Substantia nigra (tissue), 51 donors: ENCODE measurements at places on chromosomes 12 and 14.

GRCh38 chr12:52023976-52024688 lies 17.4 kb downstream of the TAMALIN start:
- DNase-seq = no peak

DNA sequence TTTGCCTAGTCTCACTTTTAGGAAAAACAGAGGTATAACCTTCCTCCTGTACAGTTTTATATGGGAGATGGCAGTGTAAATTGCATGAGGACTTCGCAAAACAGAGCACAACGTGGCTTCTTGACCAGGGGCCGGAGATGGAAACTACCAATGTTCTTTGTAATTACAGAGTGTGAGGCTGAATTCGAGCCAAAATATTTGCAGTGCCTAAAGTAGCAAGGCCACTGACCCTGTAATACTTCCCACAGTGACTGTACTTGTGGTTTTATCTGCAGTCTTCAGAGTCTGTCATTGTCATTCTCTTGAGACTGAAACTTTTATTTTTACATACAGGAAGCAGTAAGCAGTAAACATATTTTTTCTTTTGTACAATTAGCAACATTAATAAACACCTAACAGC lies 98.9 kb downstream of the RERG start:
- DNase-seq = no peak

GRCh38 chr14:54572316-54572715 lies 5.4 kb downstream of the SAMD4A start:
- DNase-seq = no peak

DNA sequence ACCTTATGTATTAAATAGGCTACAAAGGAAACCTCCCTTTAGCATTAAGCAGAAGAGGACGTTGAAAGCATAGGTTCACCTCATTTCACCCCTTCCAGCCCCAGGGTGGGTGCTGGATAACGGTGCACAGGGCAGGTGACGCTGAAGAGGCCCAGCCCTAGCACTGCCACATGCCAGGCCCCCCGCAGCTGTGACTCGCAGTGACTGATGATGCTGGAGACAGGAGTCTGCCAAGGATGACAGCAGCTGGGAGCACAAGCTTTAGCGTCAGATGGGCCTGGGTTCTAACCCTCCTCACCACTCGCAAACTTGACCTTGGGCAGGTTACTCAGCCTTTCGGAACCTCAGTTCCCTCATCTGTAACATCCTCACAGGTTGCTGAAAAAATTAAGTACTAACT lies 76.7 kb downstream of the TBK1 start:
- no peak for DNase-seq

DNA sequence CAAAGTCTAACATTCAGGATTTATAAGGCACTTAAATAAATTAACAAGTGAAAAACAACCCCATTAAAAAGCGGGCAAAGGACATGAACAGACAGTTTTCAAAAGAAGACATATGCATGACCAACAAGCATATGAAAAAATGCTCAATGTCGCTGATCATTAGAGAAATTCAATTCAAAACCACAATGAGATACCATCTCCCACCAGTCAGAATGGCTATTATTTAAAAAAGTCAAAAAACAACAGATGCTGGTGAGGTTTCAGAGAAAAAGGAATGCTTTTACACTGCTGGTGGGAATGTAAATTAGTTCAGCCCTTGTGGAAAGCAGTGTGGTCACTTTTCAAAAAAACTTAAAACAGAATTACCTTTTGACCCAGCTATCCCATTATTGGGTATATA lies 60.7 kb upstream of the BDKRB2 start:
- DNase-seq = no peak

DNA sequence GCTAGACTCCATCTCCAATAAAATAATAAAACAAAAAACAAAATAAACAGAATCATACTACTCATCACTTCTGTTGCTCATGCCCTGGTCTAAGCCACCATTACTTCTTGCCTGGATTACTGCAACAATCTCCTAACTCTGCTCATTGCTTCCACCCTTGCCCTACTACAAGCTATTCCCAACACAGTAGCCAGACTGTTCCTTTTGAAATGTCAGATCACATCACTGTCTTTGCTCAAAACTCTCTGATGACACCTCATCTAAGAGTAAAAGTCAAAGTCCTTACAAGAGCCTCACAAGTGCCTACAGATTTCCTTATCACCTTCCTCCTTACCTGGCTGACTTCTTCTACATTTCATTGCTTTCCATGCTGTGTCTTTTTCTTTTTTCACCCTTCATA lies 10.0 kb downstream of the FBXO33 start:
- no peak for DNase-seq

DNA sequence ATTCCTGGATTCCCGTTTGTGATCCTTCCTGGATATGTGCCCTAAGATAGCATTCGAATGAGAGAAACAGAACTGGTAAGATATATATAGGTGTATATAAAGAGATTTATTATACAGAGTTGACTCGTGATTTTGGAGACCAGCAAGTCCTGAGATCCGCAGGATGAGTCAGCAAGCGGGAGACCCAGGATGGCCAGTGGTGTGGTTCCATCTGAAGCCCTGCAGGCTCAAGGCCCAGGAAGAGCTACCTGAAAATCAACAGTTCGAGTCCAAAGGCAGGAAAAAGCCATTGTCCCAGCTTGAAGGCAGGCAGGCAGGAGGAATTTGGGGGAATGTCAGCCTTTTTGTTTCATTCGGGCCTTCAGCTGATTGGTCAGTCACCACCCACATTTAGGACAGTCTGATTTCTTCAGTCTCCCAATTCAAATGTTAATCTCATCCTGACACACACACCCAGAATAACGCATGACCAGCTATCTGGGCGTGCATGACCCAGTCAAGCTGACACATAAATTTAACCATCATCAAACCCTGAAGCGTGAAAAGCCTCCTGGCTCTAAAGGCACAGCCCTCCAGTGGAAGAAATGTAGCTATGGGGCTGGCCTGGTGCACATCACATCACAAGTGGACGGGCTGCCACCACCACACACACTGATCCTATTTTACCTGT lies 44.3 kb downstream of the TUNAR start:
- DNase-seq = no peak

DNA sequence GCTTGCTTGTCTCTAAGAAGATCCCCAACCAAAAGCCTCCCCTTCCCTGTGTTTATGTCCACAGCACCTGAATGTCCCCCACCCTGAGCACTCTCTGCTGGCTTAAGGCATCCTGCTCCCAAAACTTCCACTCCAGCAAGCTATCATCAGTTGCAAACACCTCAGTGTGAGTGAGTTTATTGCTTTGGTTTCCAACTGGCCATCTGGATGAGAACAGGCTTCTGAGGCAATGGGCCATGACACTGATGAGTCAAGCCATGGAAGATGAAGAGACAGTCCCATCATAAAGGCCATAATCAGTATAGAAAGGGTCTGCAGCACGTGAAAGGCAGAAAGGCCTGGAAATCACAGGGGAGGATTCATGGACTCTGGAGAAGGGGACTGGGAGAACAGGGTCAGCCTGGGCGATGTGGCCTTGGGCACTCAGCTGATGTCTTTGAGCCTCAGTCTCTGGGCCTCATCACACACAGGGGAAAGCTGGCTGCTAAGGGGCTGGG lies 12.8 kb downstream of the CMKLR1 start:
- no peak for DNase-seq

GRCh38 chr12:96238336-96239047 lies 44.3 kb downstream of the ELK3 start:
- no peak for DNase-seq

- DNase-seq = no peak
These were observed 12.8 kb downstream of the LRCOL1 start for GRCh38 chr12:132597333-132598316.

- no peak for DNase-seq
These were observed 4.7 kb upstream of the LRP10 start for GRCh38 chr14:22866874-22867273.

- DNase-seq = no peak
These were observed 1.2 kb downstream of the RPH3A start for GRCh38 chr12:112792743-112793142.

- DNase-seq = no peak
These were observed 2.7 kb downstream of the LRP1 start for GRCh38 chr12:57130941-57131340.

DNA sequence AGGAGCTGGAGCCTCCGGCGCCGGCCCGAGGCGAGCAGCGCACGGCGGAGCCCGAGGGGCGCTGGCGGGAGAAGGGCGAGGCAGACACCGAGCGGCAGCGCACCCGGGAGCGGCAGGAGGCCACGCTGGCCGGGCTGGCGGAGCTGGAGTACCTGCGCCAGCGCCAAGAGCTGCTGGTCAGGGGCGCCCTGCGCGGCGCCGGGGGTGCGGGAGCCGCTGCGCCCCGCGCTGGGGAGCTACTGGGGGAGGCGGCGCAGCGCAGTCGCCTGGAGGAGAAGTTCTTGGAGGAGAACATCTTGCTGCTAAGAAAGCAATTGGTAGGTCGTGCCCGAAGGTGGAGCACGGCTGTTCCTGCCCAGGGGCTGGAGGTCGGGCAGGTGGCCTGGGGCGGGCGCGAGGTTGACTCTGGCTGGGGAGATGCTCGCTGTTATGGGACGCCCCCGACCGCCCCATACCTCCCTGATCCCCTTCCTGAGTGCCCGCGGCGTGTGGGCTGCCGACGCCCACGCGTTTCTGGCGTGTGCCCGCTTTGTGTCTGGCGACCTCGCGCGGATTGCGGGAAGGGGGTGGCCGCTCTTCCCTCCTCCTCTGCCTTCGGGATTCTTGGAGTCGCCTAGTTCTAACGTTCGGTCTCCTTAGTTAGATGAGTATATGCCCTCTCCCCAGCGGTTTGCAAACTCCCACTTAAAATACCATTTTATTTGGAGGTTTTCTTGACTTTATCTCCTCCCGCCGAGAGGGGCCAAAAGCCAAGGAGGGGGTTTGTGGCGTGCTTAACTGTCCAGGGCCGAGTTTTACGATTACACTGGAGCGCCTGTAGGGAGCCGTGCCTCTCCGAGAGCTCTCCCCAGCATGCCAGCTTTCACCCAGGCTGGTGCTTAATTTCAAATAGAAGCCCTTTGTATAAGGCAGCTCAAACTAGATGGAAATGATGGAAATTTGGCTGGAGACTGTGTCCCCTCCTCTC lies 752 bp downstream of the DACT1 start:
- DNase-seq = peak; percentile 5

- no peak for DNase-seq
These were observed 10.7 kb downstream of the STAC3 start for GRCh38 chr12:57240066-57240921.

- no peak for DNase-seq
These were observed 65.1 kb downstream of the RNFT2 start for GRCh38 chr12:116803013-116803736.

DNA sequence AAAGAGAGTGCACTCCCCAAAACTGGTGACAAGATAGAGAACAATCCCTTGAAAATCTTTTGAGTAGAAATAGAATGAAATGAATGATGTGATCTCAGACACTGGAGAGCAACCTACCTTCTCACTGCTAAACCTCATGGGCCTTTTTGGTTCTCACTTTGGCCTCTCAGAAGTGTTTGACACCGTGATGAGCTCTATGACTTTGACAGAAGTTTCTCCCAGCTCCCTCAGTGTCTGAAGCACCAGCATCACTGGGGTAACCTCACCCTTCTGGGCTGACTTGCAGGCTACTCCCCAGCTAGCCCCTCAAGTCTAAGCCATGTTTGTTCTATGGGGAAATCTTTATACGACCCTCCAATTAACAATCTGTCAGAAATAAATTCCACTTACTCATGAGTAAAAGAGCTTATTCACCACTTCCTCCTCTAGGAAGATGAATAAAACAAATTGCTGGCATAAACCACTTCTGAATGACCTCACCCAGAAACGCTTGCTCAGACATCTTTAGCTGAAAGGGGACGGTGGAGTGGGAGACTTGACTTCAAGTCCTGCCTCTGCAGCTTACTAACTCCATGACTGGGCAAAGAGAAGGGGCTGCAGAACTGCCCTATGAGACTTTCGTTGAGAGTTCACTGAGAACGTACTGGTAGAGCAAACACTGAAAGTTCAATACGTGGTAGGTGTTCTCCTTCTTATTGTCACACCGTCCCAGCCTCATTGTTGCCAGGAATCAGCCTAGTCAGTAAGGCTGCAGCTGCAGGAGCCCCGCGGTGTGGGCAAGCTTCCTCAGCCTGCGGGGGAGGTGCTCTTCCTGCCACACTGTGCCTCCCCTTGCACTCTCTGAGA lies 46.5 kb downstream of the ST8SIA1 start:
- no peak for DNase-seq

DNA sequence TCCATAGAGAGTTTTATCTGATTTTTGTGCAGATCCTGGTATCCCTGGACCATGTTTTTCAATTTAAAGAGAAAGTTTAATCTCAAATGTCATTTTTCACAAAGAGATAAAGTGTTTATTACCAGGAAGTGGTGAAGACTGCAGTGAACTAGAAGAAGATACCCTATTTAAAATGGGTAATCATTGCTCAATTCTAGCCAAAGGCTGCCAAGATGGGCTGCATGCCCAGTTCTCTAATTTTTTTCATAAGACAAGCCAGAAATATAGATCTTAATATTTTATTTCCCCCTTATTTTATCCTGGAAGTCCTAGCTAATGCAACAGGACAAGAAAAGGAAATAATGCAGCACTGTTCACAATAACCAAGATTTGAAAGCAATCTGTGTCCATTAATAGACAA lies 343.5 kb downstream of the PCNX1 start:
- DNase-seq = no peak

DNA sequence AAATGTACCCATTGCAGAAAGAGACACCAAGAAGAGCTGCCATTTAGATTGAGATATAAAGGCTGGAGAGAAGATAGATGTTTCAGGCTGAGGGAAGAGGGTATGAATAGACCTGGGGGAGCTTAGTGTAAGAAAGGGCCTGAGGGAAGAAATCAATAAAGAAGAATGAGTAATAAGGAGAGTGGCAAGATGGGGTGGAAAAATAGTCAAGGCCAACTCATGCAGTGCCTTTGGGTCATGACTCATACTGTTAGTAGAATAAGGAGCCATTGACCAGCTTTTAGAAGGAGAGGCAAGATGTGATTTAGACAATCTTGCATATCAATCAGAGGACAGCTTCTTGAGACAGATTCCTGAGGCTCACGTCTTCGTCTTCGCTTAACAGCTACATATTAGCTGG lies 287.5 kb downstream of the DUSP6 start:
- DNase-seq = no peak

GRCh38 chr12:12519354-12519998 lies 43.2 kb downstream of the DUSP16 start:
- no peak for DNase-seq

- no peak for DNase-seq
These were observed 10.2 kb upstream of the PAH start for GRCh38 chr12:102927220-102927619.

- no peak for DNase-seq
These were observed 82.7 kb downstream of the PRIMA1 start for GRCh38 chr14:93705513-93706156.

DNA sequence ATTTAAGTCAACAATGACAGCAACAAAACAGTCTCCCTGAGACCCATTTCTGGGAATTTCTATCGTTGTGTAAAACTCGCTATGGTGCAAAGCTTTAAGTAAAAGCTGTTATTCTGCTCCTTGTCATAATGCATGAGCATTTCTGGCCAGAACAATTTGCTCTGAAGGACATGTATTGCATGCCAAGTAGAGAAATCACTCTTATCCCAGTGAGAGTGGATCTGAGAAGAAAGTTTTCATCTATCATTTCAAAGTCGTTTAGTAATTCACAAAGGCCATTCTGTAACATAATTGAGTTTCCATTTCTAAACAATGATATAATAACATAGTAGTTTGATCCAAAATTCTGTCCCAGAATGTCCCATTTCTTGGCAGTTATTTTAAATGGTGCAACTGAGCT lies 86.6 kb downstream of the TBC1D30 start:
- DNase-seq = no peak

GRCh38 chr14:89428173-89428523 lies 11.1 kb upstream of the FOXN3 start:
- DNase-seq = no peak

GRCh38 chr12:32821710-32822109 lies 66.0 kb upstream of the YARS2 start:
- DNase-seq = no peak

GRCh38 chr12:98973395-98973794 lies 328.3 kb downstream of the APAF1 start:
- DNase-seq = no peak
